ENCODE measurements at places on chromosomes 11 and 22. TPM values are rescaled to one million over a fixed set of nuclear protein-coding genes. Genes with fewer than 3 reads are reported as not detected.

Gene KCTD21
- 9.8 TPM for total RNA-seq

- H3K27ac ChIP-seq = no peak overlapping the region
- no peaks in the 10 kb centered on the region for H3K4me1 ChIP-seq
- no peak overlapping the region for H3K4me3 ChIP-seq
- no peaks in the 10 kb centered on the region for H3K36me3 ChIP-seq
- DNase-seq = peak; percentile 34
- H3K27me3 ChIP-seq = no peaks in the 10 kb centered on the region
Observed at GRCh38 chr11:2768471-2769408, 68.9 kb upstream of the KCNQ1OT1 start.

Gene TIMM10
- total RNA-seq = 63.4 TPM

DNA sequence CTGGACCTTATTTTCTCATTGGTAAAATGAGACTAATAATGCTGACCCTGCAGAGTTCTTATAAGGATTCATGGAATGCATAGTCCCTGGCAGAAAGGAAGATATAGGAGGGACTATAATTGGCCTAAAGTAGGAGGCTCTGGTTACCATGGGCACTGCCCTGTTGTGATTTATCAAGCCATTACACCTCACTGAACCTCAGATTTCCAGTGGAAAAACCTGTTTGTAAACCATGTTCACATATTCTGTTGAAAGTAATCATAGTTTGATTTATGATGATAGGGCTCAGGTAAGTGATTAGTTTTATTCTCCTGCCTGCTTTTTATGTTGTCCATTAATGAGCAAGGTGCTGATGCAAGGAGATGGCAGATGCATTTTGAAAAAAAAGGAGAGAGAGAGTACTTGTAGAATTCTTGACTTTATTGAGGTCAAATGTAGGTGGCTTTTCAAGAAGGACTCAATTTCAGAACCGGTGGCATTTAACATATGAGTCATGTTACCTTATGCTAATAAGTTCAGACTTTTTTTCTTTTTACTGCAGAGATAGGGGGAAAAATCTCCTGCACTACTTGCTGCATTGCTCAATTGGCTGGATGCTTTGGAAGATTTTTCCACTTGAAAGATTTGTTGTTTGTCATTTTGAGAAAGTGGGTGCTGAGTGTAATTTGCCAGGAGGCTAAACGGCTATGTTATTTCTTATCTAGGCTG, 14.6 kb downstream of the NF2 start:
- no peak for DNase-seq
- no peak overlapping the region for H3K27ac ChIP-seq
- no peaks in the 10 kb centered on the region for H3K36me3 ChIP-seq
- H3K4me1 ChIP-seq = peaks cover 35% of the 10 kb centered on the region

DNA sequence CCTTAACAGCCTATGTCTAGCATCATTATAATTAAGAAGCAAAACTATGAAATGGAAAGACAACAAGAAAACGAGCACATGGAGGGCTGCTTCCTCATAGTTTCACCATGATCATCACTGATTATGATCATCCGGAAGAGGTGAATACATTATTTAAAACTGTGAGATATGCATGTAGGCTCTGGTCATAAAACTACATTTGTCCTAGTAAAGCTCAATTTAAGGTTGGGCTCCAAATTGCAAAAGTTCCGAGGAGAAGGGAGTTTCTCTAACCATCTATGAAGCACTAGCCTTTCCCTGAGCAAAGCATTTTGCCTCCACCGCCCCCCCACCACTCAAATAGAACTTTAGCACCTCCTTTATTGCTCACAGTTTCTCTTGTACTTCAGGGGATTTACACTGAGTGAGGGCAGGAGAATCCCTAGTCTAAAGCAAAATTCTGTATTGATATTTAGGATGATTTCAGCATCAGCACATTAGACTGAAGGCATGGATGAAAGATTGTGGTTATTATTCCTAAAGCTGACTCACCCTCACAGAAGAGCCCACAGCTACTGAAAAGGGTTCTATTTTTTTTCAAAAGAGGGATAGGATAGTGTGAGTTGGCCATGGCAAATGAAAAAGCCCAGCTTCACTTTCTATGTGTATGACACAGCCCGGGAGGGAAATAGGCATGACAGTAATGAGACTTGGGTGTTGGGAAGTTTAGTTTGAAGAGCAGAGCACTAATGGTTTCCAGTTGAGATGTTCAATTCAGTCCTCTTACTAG, 203.4 kb downstream of the CADM1 start:
- no peaks in the 10 kb centered on the region for H3K27me3 ChIP-seq
- no peaks in the 10 kb centered on the region for H3K4me1 ChIP-seq
- no peak overlapping the region for H3K4me3 ChIP-seq

DNA sequence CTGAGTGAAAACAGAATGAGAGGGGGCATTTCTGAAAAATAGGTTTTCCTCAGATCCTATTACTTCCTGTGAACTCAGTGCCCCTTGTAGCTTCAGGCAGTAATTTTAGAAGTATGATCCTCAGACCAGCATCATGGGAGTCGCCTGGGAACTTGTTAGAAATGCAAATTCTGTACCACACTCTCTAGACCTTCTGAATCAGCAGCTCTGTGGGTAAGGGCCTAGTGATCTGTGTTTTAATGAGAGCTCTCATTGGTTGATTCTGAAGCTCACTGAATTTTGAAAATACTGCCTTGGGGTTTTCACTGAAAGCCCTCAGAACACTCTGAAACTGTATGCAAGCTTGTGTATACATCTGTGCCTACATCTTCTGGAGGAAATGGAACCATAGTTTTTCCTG, 647.2 kb upstream of the ANO5 start:
- H3K36me3 ChIP-seq = no peaks in the 10 kb centered on the region
- H3K4me3 ChIP-seq = no peak overlapping the region
- H3K4me1 ChIP-seq = no peaks in the 10 kb centered on the region
- H3K27me3 ChIP-seq = no peaks in the 10 kb centered on the region

Gene OR51F1
- total RNA-seq = not detected

DNA sequence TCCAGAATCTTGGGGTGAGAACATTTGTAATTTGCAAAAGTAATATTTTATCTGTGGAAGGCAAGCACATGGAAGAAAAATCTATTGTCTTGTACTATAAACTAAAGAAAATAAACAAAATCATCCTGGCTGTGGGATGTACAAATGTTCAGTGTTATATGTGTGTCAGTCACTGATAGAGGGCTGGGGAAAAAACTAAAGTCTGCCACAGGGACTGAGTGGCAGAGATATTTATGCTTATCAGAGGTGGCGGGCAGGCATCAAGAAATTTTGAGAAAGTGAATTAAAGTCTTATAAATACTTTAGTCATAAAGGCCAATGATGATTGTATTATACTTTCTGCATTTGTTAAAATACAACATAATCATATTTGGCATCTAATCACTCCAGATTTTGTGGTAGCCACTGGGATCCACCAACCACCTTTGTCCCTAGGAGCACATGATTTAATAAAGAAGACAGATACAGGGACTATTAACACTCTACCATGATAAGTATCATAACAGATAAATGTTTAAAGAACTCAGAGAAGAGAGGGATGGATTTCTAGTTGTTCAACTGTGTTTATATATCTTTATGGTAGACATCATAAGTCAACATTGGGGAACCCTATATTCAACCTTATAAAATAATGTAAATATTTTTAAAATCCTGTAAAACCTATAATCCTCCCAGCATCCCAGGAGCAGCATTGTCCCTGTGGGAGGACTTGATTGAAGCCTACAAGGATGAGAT, 2.6 kb upstream of the ENDOD1 start:
- no peak for DNase-seq
- no peak overlapping the region for H3K27ac ChIP-seq
- no peak overlapping the region for H3K4me3 ChIP-seq

Gene CNTN5
- total RNA-seq = not detected

- H3K27ac ChIP-seq = peak overlapping the region; percentile 68
- H3K36me3 ChIP-seq = peaks cover 86% of the 10 kb centered on the region
- peak; percentile 51 for DNase-seq
- H3K27me3 ChIP-seq = no peaks in the 10 kb centered on the region
- peaks cover 89% of the 10 kb centered on the region for H3K4me1 ChIP-seq
Observed at GRCh38 chr11:65435411-65435931, 12.9 kb downstream of the NEAT1 start.

Gene MMP1
- not detected for total RNA-seq

- H3K27ac ChIP-seq = no peak overlapping the region
- H3K36me3 ChIP-seq = no peaks in the 10 kb centered on the region
- H3K4me1 ChIP-seq = no peaks in the 10 kb centered on the region
- no peaks in the 10 kb centered on the region for H3K27me3 ChIP-seq
- no peak overlapping the region for H3K4me3 ChIP-seq
Observed at GRCh38 chr11:109838026-109838425, 255.2 kb upstream of the ZC3H12C start.

GRCh38 chr11:129620237-129621104, 195.2 kb upstream of the TMEM45B start:
- no peaks in the 10 kb centered on the region for H3K36me3 ChIP-seq
- no peaks in the 10 kb centered on the region for H3K27me3 ChIP-seq

Gene GALNT18
- 26.8 TPM for total RNA-seq

DNA sequence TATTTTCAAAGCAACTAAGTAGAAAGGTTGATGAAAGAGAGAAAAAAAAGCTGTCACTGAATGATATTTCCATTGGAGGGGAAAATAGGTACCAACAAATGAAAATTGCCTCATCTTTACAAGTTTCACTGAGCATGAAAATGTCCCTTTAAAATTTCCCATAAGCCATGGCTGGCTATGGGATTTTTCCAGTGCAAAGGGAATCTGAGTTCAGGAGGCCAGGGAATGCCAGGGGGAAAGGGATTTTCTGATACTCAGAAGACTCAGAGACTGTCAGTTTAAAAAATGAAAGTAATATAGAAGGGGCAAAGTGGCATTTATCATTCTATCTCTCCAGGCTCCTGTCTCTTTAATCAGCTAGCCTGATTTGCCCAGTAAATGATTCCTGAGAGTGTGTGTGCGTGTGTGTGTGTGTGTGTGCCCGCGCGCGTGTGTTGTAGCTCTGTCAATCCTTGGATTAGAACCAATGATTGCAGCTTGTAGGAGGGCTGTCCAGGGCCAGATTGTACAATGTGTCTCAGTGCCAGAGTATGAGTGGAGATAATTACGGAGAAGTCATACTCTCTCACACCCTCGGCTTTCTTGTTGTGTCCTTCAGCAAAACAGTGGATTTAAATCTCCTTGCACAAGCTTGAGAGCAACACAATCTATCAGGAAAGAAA, at the start of gene NTM:
Gene NTM, plus strand, starts transcription at position 526 of the 662 bp plus-strand sequence.
- peaks cover 11% of the 10 kb centered on the region for H3K4me1 ChIP-seq
- H3K27me3 ChIP-seq = peaks cover 13% of the 10 kb centered on the region
- no peaks in the 10 kb centered on the region for H3K36me3 ChIP-seq
- DNase-seq = peak; percentile 62

GRCh38 chr11:20112291-20113148, 47.8 kb downstream of the DBX1 start:
- peak overlapping the region; percentile 3 for H3K4me3 ChIP-seq
- peak; percentile 91 for DNase-seq
- no peaks in the 10 kb centered on the region for H3K27me3 ChIP-seq
- peaks cover 23% of the 10 kb centered on the region for H3K4me1 ChIP-seq
- H3K36me3 ChIP-seq = peaks cover 51% of the 10 kb centered on the region

- DNase-seq = no peak
- H3K27ac ChIP-seq = no peak overlapping the region
- H3K4me3 ChIP-seq = no peak overlapping the region
- H3K4me1 ChIP-seq = no peaks in the 10 kb centered on the region
Observed at GRCh38 chr22:29172216-29172615, 33.5 kb upstream of the EMID1 start.

GRCh38 chr11:31803813-31804311, 7.3 kb downstream of the PAX6 start:
- no peak overlapping the region for H3K4me3 ChIP-seq
- no peak for DNase-seq
- no peak overlapping the region for H3K27ac ChIP-seq
- H3K4me1 ChIP-seq = no peaks in the 10 kb centered on the region
- peaks cover 92% of the 10 kb centered on the region for H3K27me3 ChIP-seq
- no peaks in the 10 kb centered on the region for H3K36me3 ChIP-seq

Gene CRYAB
- 2,961 TPM for total RNA-seq

Gene ANAPC15
- 30.0 TPM for total RNA-seq

- peaks cover 12% of the 10 kb centered on the region for H3K4me1 ChIP-seq
- no peaks in the 10 kb centered on the region for H3K27me3 ChIP-seq
- peaks cover 53% of the 10 kb centered on the region for H3K36me3 ChIP-seq
- H3K27ac ChIP-seq = no peak overlapping the region
- no peak for DNase-seq
Observed at GRCh38 chr11:69666752-69667536, 8.2 kb downstream of the LTO1 start.

GRCh38 chr11:85359859-85360258, 267.3 kb downstream of the DLG2 start:
- H3K4me3 ChIP-seq = no peak overlapping the region
- H3K36me3 ChIP-seq = no peaks in the 10 kb centered on the region
- H3K27me3 ChIP-seq = no peaks in the 10 kb centered on the region
- H3K27ac ChIP-seq = no peak overlapping the region
- DNase-seq = no peak
- H3K4me1 ChIP-seq = no peaks in the 10 kb centered on the region

Gene PTPRCAP
- 1.9 TPM for total RNA-seq

GRCh38 chr22:37739611-37740049, 42.8 kb downstream of the TRIOBP start:
- H3K27ac ChIP-seq = peak overlapping the region; percentile 24
- no peak for DNase-seq
- no peaks in the 10 kb centered on the region for H3K36me3 ChIP-seq
- no peaks in the 10 kb centered on the region for H3K27me3 ChIP-seq
- H3K4me1 ChIP-seq = peaks cover 41% of the 10 kb centered on the region

Gene DRICH1
- not detected for total RNA-seq

DNA sequence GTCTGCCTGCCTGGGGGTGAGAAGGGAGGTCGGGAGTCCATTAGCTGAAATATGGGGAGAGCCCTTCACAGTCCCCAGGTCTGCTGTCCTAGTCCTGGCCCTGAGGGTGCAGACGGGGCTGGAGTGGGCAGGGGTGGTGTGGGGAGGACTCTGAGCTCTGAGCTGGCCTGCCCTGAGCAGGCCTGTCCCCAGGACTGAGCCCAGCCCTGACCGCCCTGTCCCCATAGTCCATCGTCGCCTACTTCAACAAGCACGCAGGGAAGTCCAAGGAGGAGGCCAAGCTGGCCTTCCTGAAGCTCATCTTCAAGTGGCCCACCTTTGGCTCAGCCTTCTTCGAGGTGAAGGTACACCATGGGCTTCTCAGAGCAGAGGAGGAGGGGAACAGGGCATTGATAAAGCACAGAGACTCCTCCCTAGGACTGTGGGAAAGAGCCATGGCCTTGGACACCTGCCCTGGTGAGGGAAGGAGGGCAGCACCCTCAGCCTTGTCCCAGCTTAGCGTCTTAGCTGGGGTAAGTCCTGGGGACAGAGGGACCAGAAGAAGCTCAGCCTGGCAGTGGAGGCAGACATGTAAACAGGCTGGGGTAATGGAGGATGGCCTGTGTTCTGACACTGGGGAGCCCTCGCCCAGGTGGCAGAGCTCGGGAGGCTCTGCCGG, 83.7 kb downstream of the MYO7A start:
- no peaks in the 10 kb centered on the region for H3K27me3 ChIP-seq
- no peaks in the 10 kb centered on the region for H3K36me3 ChIP-seq
- no peaks in the 10 kb centered on the region for H3K4me1 ChIP-seq
- peak; percentile 48 for DNase-seq

GRCh38 chr11:76806608-76807205, 23.6 kb downstream of the TSKU start:
- DNase-seq = peak; percentile 46
- H3K4me3 ChIP-seq = no peak overlapping the region
- peaks cover 16% of the 10 kb centered on the region for H3K4me1 ChIP-seq
- no peaks in the 10 kb centered on the region for H3K36me3 ChIP-seq
- no peaks in the 10 kb centered on the region for H3K27me3 ChIP-seq

- no peak overlapping the region for H3K4me3 ChIP-seq
- H3K27ac ChIP-seq = no peak overlapping the region
- H3K4me1 ChIP-seq = no peaks in the 10 kb centered on the region
Observed at GRCh38 chr11:20373147-20373546, 9.6 kb downstream of the HTATIP2 start.

Gene KCNJ1
- not detected for total RNA-seq
